T-cell (primary cell): ENCODE measurements at places on chromosomes 13 and 19.
A peak's percentile ranks its signal among the peaks of the same experiment; 100 is the strongest.

GRCh38 chr19:41601771-41602170, 25.1 kb downstream of the CEACAM4 start:
- DNase-seq: no peak

- no peak for DNase-seq
Measured at GRCh38 chr13:37995092-37995491, 125.5 kb upstream of the TRPC4 start.

DNA sequence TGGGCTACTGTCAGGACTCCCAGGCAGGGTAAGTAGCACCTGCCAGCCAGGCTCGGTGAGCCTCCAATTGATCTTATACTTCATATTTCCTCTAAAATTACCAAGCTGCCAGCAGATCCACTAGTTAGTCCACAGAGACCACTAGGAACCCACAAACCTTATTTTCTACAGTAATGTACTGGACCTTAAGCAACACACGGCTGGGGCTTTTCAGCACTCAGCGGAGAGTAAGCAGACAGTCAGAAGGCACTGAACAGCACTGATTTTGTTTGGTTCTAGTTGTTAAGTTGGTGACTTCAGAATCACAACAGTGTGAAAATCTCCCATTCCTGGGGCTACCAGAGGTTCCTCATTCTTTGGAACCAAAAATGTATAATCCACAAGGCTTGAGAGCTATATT, 56.1 kb downstream of the MRPL57 start:
- DNase-seq: no peak

DNA sequence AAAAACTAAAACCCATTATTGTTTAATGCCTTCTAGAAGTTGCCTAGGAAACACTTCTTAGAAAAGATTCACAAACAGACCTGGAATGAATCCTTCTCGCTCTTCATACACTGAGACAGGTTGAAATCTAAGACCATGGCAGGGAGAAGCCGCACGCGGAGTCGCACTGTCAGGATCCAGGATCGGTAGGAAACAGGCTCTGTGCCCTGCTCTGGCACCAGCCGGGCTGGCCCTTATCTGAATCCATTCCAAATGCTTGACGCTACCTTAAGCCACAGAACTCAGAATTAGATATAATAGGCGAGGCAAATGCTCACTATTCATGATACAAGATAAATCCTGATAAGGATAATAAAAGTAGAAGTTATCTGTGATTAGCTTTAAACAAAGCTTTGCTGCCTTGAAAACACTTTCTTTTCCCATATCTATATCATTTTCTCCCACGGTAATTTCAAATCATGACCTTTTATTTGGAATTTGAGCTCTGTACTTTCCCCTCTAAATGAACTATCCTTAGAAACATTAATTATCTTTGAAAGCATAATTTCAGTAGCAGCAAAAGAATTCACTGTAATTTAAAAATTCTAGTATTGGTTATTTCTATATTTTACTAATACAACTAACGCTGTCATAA, 385.6 kb downstream of the IRS2 start:
- DNase-seq: no peak

GRCh38 chr19:12965017-12965811, 4.2 kb upstream of the DAND5 start:
- DNase-seq: peak; percentile 66

GRCh38 chr13:42370229-42370628, 98.3 kb downstream of the AKAP11 start:
- DNase-seq: no peak

DNA sequence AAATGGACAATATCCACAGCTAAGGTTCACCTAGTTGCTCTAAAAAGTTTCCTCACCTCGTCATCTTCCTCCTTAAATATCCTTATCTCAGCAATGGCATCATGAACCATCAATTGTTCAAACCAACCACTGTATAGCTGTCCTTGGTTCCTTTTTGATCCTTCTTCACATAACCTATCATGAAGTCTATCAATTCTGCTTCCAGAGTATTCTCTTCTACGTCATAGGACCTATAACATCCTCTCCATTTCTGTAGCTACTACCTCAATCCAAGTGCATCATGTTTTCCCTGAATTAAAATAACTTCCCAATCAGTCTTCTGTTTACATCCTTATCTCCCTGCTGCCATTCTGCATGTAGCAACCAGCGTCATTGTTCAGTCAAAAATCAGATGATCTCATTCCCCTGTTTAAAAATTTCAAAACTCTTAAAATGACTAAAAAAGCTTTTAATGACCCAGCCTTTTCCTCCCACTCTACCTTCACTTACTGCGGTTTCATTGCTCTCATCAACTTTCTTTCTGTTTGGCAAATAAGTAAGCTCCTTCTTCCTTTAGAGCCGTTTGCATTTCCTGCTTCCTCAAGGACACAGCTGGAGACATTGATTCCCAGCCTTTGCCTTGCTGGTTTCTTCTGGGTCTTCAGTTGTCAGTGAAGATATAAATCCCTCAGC, 223.9 kb upstream of the MIR17HG start:
- DNase-seq: no peak

DNA sequence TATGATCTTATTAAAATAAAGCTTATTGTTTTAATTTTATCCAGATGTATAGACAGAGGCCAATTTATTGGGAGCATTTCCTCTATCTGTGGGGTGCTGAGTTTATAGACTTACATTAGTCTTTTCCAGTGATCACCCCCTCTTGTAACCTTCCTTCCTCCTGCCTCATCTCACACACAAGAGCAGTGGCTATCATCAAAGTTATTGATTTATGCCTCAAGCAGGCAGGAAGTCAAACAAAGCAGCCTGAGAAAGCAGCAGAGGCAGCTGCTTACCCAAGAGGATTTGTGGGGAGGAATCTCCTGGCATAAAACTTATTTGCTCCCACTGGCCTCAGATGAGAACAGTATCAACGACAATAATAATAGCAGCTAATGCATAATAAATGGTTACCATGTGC, 26.3 kb upstream of the DCLK1 start:
- no peak for DNase-seq

GRCh38 chr19:15173746-15174404, 26.9 kb downstream of the NOTCH3 start:
- DNase-seq: no peak
